ENCODE measurements at places on chromosomes 12 and 14.

- DNase-seq, result no peak
Measured at GRCh38 chr12:92289629-92290349, 144.1 kb upstream of the BTG1 start.

GRCh38 chr14:68967459-68967940 is 11.6 kb downstream of the ACTN1 start:
- no peak for DNase-seq

- no peak for DNase-seq
Measured at GRCh38 chr12:42208574-42208973, 29.5 kb downstream of the YAF2 start.

DNA sequence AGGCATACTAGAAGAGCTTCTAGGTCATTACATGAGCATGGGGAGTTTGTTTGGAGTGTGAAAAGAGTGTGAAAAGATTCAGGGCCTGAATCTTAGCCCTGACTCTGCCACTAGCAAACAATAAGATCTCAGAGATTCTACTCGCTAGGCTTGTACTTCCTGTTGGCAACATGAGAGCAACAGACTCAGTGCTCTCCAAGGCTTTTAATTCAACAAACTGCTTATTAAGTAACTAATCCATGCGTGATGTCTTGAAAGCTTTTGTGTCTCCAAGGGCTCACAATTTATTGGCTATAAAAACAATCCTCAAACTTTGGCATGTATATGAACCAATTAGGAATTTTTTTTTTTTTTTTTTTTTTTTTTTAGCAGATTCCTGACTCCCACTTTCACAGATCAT is 105.1 kb downstream of the STXBP6 start:
- DNase-seq, result no peak

GRCh38 chr12:44930972-44931600 is 55.0 kb upstream of the NELL2 start:
- DNase-seq, result no peak

- no peak for DNase-seq
Measured at GRCh38 chr12:79933532-79934264, 1.2 kb downstream of the PPP1R12A start.

GRCh38 chr12:66438601-66439000 is 136.3 kb downstream of the HELB start:
- no peak for DNase-seq

DNA sequence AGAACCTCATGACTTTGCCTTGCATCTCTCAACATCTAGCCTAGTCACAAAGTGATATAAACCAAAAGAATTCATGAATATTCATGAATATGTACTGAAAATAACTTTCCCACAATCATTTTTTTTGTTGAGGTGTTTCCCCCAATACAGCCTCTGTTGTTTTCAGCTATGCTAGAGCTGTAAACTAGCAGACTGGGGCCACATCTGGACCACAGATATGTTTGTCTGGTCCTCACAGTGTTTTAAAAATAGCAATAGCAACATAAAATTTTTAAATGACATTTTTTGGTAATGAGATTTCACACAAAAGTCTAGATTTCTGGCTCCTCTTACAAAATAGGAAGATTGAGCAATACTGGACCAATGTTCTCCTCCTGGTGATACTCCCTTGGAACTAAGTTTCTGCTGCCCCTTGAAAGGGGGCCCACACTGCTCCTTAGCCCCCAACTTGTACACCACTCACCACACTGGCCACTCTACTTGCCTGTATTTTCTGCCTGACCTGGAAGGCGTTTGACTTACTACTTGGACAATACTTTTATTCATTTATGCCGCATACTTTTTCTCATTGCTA is 81.2 kb downstream of the BMP4 start:
- no peak for DNase-seq

DNA sequence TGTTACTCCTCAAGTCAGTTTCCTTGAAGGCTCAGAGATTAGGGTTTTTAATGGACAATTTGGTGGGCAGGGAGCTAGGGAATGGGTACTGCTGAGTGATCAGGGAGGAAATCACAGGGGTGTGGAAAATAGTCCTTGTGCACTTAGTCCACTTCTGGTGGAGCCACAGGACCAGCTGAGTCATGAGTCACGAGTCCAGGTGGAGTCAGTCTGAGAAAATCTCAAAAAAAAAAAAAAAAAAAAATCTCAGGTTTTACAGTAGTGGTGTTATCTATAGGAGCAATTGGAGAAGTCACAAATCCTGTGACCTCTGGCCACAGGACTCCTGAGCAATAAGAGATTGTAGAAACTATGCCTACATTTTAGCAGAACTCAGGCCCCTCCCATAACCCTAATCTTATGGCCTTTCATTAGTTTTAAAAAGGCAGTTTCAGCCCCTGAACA is 28.2 kb upstream of the AMN1 start:
- no peak for DNase-seq

DNA sequence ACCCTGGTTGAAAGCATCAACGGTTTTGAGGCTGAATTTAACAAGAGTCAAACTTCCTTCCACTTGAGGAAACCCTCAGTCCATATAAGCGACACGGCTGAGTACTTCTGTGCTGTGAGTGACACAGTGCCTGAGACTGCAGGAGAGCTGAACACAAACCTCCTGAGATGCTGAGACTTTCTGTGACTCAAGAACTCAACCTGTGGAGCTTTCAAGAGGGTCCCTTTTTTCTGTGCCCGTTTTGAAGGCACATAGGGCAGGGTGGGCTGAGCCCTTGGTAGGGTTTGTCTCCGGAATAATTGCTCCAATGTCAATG is 305.3 kb upstream of the OR4E1 start:
- no peak for DNase-seq

DNA sequence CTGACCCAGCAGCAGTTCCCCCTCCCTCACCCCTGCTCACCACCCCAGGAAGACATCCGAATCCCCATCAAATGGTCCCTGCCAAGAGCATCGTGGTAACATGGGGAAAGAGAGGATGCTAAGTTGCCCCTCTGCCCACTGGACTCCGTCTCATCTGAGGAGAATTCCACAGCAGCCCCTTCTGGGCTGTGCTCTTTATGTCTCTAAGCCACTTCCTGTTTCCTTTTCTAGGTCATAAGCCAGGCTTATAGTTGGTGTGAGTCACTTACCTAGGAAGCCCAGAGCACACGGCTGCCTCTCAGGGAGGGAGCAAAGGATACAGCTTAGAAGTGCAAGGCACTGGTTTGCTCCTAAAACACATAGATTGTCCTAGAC is 76.0 kb downstream of the VCPKMT start:
- no peak for DNase-seq

DNA sequence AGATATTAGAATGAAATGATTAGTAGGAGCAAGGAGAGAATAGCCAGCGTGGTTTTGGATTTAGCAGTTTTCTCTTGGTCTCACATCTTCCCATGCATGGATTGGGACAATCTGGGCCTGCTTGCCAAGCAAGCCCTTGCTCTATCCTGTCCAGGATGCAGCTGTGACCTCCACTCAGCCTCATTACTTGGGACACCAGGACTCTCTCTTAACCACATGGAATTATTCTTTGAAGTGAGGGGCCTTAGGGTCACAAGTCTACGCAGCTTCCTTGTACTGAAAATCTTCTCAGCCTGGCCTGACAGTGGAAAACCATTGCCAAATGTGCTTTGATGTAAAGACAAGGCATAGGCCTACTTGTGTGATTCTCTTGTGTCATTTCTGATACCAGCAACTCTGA is 28.0 kb upstream of the DCN start:
- no peak for DNase-seq

DNA sequence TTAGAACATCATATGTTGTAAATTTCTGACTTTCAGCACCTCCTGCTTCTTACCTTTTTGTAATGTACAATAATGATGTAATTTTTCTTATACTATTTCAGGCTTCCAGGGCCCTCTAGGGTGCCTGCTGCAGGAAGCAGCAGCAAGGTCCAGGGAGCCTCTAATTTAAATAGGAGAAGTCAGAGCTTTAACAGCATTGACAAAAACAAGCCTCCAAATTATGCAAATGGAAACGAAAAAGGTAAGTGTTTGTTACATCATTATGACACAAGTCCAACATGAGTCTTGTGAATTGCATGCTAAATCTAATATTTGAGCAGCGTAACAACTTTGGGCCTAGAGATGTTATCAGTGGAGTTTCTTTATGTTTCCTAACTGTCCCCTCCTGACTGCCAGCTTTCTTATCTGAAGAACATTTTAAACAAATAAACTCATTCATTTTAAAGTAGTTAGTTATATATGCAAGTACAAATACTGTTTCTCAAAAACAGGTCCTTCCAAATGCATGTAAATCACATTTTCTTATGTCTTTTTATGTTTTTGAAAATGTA is 167.6 kb downstream of the NAV3 start:
- no peak for DNase-seq

DNA sequence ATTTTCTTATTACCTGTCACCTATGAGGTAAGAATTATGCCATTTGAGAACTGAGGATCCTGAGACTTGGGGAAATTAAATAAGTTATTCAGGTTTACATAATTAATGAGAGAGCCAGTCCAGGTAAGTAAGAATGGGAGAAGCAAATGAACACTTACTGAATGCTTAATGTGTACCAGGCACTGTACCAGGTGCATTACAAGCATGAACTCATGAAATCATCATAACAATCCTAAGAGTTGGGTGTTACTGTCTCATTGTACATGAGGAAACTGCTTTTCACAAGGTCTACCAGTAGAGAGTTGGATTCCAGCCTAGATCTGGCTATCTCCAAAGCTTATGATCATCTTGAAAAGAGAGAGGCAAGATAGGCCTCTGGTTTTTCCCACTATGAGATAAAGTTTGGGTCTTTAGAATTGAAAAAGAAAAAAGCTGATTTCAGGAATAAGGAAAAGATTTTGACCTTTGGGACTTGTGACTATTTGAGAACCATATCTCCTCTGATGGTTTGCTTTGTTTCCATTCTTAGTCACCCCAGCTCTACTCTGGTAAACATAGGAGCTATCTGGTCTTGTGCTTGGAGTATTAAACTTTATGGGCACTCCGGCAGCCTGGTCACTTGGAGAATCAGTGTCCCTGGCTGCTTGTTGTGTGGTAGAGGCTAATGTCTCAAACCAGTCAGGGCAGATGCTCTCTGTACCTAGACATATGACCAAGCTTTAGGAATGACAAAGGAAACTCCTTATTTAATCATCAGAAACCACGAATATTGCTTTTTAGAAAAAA is 48.0 kb downstream of the PTHLH start:
- DNase-seq, result no peak

DNA sequence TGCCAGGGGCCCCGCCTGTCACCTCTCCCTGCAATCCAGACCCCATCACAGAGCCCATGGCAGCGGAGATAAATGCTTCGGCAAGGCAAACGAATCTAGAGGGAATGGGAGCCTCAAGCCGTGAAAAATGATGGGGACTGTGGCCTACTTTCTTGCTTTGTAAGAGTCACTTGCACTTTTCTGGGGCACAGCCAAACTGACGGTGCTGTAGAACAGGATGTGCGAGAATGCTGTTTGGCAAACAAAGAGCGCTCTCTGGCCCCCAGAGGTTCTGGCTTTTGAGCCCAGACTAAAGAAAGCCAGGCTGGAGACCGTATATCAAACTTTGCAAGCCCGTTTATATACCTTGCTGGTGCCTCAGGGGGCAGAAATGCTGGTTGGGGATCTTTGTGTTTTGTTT is 108.7 kb downstream of the CACNA1C start:
- DNase-seq, result no peak

DNA sequence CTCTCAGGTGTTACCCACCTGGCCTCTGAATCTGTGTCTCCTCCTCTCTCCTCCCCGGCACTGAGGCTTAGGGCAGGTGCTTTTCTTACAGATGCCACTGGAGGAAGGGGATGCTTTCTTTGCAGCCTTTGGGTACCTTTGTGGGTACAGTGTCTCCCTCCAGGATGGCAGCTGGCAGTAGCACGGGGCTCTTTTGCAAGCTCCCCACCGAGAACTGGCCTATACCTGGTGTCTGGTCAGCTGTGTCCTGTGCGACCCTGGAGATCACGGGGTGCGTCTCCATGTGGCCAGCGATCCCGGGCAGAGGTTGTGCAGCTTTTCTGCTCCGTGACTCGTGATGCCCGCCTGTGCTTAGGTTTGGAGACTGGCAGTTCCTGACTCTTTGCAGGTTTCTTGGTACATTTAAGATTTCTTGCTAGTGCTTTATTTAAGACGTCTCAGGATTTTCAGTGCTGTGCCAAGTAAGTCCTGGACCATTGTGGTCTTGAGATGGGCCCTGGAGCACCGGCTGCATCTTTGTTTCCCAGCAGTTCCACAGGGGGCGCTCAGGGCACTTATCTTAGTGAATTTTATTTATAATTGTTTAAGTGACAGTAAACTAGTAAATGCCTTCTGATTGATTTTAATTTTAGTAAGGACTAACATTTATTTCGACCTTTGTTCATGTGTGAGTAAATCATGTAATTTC is 68.9 kb downstream of the DDX51 start:
- DNase-seq, result no peak

DNA sequence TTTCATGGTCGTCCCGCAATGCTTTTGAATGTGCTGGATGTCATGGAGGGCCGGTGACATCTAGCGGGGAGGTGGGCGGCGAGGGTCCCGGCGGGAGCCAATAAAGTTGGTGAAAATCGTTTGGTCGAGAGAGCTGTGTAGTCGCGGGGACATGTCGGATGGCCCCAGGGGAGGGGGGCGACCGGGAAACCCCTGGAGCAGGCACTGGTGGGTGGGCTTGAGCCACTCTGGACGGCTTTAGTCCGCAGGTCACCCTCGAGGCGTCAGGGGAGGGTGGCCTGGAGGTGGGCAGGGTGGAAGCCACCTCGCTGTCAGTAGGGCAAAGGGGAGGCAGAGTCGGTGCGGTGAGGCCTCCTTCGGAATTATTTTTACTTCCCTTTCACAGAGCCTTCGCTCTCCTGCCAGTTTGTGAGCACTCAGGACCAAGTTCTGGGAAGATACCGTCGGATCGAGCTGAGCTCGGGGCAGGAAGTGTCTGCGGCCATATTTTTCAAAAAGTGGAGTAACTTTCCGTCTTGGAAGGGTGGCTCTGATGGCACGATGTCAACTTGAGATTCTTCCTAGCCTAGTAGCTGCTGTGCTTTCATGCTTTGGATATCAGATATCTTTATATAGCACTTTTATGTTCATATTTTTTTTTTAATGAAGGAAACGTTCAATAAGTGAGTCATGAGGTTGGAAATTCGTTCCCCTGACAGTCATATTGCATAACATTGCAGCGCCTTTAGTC is 28.2 kb downstream of the WBP11 start:
- peak; percentile 12 for DNase-seq

GRCh38 chr12:124604264-124604680 is 36.9 kb upstream of the NCOR2 start:
- DNase-seq, result no peak

- no peak for DNase-seq
Measured at GRCh38 chr12:109987615-109988014, 8.6 kb downstream of the GIT2 start.

DNA sequence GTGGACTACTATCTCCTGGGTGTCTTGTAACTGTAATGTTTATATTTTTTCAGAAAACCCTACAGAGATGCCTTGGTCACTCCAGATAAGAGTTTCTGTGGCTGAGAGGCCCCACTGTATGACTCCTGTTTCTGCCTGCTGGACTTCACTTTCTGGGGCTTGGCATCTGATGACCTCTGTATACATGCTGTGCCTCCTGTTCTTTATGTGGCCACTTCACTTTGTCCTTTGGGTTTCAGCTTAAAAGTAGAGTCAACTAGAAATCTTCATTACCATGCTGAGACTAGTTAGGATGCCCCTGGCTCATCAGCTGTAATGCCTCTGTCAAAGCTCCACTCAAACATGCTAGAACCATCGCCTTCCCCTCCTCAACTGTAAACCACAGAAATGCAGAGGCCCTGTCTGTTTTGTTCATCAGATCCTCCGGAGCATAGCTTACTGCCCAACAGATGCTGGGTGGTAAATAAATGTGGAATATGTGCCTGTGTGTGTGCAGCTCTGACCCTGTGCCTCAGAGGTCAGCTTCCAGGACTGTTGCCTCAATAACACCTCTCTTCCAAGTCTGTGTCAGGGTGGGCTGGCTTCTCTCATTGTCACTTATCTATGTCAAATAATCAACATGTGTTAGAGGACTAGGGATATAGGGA is 25.5 kb downstream of the ZNF664 start:
- no peak for DNase-seq
